Hematopoietic multipotent progenitor cell treated with erythropoietin and hydrocortisone succinate and interleukin-3 and kit ligand, for 17 days (in vitro differentiated cells): ENCODE measurements at places on chromosomes 5 and 9.
A peak's percentile ranks its signal among the peaks of the same experiment; 100 is the strongest.

GRCh38 chr9:122095010-122095767 is 2.1 kb upstream of the TTLL11 start:
- peak; percentile 67 for DNase-seq

DNA sequence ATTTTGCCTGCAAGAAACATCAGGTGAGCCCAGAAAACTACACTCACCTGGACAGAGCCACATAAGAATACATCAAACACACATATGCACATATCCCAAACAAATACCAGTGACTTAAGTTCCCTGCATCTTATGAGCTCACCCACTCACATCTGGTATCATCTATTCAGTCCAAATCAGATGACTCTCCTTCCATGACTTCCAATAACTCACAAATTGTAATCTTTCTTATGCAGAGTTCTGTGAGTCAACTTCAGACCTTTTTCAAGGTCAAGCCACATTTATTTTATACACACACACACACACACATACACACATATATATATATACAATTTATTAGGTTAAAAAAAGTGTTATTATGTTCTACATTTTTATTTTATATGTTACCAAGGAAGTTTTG is 1711.9 kb upstream of the CDH9 start:
- DNase-seq: no peak

- no peak for DNase-seq
Measured at GRCh38 chr9:73370053-73370452, 218.4 kb downstream of the ANXA1 start.

DNA sequence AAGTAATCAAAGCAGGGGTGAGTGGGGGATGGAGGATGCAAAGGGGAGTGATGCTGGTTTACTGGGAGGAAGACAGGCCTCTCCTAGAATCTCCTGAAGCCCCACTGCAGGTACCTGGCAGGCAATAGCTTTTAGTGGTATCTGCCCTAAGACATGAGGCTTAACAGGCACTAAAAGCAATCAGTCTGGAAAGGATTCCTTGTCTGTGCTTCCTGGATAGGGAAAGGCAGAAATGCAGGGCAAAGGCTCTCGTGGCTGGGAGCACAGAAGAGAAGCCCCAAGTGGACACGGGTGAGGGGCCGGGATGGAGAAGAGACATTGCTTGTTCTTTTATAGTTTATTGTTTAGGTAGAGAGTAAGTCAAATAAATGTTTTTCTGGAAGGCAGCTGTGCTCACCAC is 40.1 kb downstream of the CCNJL start:
- DNase-seq: no peak

GRCh38 chr5:116543501-116543900 is 31.1 kb downstream of the SEMA6A start:
- DNase-seq: no peak

GRCh38 chr5:154373326-154373725 is 72.5 kb upstream of the SAP30L start:
- DNase-seq: peak; percentile 42

DNA sequence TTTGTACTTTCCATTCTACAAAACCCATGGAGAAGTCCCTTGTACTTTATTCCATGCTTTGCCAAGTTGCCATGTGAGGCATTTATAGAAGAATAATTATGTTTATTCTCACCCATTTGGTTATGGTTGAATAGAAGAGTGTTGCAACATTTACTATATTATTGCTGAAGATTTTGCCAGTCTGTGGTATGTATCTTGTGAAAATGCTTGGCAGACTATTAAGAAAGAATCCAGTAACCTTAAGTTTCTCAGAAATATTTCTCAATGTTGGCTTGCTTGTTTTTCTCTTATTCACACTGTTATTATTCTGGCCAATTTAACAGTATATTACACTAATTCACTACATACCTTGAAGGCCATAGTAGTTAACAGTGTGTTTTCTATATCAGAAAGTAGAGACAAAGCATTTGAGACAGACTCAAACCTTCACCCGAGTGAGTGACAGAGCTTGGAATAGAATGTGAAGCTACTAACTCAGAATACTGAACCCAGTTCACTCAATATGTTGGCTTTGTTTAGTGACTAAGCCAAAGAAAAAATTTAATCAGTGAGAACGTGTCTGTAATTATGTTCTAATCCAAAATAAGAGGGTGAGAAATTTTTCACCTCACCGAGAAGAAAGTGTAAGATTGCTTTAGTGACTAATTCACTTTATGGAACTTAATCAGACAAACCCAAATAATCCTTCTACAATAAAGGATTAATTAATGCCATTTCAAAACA is 184.4 kb downstream of the CWC27 start:
- DNase-seq: no peak

GRCh38 chr5:167245868-167246267 is 1045.6 kb upstream of the WWC1 start:
- DNase-seq: no peak

DNA sequence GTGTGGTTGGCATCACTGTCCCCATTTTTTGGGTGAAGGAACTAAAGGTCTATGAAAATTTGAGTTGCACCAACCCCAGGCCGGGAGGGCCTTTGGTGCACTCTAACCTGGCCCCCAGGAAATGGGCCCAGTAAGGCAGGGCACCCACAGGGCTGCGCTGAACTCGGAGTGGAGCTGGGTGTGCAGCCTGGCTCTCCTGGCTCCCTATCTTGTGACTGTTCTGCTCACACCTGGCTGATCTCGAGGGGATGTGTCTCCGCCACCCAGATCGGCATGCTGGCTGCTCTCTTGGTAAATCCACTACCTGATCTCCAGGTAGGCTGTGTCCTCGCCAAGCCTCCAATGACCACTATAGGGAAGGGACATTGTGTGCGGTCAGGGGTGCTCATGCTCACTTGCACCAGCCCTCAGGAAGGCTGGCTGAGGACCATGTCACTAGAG is 259.8 kb downstream of the NSG2 start:
- DNase-seq: no peak
